ENCODE measurements at places on chromosomes 2 and 18. TPM values are rescaled to one million over a fixed set of nuclear protein-coding genes. Genes with fewer than 3 reads are reported as not detected.

SMYD1 gene
- total RNA-seq = not detected

CCT7 gene
- 384 TPM for total RNA-seq

LAMA3 gene
- not detected for total RNA-seq

TMEM198 gene
- total RNA-seq = 4.5 TPM

DNA sequence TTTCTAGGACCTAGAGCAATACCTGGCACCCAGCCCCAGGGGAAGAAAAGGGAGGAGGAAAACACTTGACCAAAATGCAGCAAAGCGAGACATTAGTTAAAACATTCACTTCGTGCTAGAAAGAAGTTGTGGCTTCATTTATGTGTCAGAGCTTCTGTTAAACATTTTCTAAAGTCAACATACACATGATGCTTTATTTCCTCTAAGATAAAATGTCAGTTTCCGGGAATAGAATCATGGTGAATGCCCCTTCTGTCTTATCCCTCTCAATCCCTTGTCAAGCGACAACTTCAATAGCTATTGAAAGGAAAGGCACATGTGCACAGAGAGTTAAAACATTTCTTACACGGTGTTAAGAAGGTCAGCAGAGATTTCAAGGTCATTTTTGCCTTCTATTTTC lies 404.6 kb upstream of the CWC22 start:
- no peak for DNase-seq

GRCh38 chr2:27053776-27054175 lies 2.3 kb downstream of the AGBL5 start:
- DNase-seq = no peak

DNA sequence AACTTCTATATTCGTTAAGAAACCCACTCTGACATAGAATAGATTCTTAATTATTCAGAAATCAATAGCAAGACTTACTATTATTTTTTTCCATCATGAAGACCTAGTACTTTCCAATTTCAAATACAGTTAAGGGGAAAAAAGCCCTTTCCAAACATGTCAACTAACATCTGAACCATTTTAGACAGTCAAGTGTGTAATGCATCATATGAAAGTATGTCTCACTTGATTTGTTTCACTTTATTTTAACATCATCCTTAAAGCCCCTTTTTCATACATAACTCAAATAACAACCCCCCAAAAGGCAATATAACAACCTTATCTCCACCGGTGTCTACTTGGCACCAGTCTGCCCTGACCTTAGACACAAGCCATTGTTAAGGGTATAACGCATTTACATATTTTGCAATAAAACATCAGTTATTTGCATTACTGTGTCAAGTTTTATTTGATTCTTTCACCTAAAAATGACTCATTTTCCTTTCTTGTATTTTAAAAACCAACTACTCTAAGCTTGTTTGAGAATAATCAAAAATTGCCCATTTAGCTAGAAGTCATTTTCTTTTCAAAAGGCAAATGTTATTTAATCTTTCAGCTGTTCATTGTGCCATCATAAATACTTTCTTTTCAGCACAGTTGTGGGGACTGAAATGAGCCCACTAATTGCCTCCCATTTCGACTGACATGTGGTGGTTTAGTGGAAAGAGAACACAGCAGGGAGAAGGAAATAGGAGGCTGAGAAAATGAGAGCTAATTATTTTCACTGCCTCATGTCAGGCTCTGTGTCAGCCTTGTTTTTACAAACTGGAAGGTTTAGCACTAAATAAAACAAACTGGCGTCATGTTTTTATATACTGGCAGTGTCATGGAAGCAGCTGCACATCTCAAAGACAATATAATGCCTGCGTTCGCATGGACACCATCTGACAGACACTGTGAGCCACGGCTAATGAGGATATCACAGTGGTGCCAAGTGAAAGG lies 104.7 kb upstream of the CDCA7 start:
- DNase-seq = no peak

GRCh38 chr18:48785091-48785614 lies 165.6 kb downstream of the SMAD7 start:
- DNase-seq = peak; percentile 12

- DNase-seq = no peak
These were observed 4.2 kb upstream of the EN1 start for GRCh38 chr2:118851650-118852049.

- DNase-seq = no peak
These were observed 21.0 kb upstream of the ZBTB7C start for GRCh38 chr18:48430150-48430549.

DNA sequence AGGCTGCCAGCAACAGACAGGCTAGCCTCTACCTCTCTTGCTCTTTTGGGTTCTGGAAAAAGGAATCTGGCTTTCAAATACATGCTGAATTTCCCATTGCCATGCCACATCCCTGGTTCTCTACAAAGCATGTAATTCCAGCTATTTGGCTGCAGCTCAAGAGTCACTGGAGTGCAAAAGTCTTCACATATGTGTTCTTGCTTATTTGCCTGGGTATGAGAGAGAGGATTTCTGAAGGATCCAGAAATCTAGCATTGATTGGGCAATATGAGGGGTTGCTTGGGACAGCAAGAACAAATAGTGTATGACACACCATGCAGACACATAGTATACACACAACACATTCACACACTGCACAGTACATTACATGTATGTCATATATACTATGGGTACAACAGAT lies 30.7 kb upstream of the LGALSL start:
- no peak for DNase-seq

GRCh38 chr2:12087671-12088380 lies 341.4 kb downstream of the LPIN1 start:
- no peak for DNase-seq
